NCI-H226 (cell line): ENCODE measurements at places on chromosomes 1 and 21.

DNA sequence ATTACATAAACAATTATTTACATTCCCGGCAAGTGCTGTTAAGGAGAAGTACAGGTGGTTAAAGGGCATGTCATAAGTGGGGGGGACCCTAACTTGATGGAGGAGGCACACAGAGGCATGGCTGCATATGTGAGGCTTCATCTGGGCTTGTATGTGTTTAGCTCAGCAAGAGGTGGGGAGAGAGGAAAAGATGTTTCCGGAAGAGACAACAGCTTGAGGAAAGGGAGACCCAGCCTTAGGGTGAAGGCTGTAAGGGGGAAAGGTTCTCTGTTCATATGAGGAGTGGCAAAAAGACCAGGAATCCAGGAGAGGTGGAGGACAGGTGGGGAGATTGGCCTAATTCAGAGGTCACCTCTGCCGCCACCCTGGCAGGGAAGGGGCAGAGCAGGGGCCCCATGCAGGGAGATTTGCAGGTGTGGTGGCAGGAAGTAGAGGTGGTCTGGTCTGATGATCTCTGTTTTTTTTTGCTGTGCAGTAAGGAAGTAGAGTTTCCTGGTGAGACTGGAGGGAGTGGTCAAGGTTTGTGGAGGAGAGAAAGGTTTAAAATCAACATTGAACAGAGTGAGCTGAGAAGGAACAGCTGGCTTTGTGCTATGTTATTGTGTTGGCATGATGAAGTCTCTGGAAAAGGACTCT lies 9.0 kb downstream of the TRAF5 start:
- no peak for DNase-seq

GRCh38 chr1:158112994-158113758 lies 67.5 kb upstream of the CD1D start:
- DNase-seq, result no peak

DNA sequence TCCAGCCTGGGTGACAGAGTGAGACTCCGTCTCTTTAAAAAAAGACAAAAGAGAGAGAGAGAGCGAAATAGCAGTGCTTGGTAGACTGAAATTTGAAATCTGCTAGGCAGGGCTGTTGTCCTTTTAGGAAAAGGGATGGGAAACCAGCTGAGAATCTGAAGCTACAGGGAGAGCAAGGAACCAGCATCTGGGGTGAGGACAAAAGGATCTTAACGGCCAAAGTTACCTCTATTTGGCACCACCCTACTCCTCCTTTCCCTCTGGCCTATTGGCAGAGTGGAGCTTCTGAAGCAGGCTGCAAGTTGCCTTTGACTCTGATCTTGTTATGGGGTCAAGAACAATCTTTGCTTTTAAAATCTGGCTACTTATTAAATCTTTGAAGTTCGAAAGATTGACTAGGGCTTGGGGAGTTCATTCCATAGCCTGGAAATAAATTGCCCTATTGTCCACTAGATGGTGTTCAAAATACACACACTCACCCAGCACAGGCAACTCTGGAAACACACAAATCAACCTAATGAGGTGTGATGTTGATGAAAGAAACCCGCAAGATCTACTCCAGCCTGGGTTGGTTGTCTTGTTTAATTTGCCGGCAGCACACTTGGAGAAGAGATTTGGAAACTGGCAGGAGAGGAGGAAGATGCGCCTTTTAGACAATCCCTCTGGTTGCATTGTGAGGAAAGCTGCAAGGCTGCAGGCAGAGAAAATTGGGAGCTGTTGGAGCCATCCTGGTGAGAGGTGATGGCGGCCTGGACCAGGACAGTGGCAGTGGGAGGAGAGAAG lies 16.5 kb upstream of the PARP1 start:
- DNase-seq, result no peak

DNA sequence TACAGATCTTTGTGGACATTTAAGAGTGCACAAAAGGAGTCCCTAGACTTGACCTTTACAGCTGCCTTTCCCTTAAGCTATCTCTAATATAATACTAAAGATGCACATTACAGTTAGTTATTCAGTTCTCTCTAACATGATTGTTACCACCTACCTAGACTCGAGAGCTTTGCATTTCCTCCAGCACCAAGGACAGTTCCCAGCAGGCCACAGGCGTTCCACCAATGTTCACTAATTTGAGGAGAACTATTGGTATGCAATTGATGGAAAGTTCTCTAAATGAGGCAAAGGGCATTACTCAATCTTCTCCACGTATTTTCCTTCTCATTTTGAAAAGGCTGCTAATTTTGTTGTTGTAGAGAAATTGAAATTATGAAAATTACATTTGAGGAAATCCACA lies 5.4 kb upstream of the NTNG1 start:
- DNase-seq, result peak; percentile 46

DNA sequence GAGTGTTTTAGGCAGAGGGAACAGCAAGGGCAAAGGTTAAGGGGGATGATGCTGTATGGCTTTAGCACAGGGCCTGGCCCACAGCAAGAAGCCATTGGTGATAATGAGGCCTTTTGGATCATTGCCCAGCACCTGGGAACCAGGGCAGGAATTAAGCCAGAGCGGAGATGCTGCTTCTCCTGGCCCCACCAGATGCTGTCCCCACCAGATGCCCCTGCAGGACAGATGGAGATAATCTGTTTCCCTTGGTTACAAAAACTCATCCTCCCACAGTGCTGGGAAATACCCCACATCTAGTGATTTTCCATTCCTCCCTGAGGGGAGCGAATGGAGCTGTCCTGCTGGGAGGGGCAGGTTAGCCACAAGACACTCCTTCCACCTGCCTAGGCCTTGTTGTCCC lies 18.8 kb downstream of the OPRD1 start:
- DNase-seq, result no peak

DNA sequence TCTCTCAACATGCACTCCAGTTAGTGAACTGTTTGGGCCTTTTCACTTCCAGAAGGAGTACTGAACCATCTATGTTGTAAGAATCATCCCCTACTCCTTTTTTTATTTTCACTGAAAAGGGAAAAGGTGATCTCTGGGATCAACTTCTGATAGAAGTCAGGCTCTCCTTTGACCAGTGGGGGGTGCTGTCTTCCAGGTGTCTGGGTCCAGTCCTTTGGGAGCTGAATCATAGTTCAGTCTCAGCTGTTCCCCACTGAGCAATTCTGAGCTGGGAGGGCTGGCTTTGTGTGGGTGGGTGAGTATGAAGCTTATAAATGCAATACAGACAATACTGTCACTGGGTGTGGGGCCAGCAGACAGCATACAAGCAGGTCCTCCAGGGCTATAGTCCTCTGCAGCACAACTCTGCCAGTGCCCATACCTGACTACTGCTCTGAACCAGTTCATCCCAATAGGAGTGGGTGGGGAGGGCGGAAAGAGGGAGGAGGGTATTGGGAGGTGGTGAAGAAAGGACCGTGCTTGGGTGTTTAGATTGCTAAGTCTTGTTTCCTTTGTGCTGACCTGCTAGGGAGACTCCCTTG lies 12.5 kb upstream of the SARS1 start:
- peak; percentile 51 for DNase-seq

DNA sequence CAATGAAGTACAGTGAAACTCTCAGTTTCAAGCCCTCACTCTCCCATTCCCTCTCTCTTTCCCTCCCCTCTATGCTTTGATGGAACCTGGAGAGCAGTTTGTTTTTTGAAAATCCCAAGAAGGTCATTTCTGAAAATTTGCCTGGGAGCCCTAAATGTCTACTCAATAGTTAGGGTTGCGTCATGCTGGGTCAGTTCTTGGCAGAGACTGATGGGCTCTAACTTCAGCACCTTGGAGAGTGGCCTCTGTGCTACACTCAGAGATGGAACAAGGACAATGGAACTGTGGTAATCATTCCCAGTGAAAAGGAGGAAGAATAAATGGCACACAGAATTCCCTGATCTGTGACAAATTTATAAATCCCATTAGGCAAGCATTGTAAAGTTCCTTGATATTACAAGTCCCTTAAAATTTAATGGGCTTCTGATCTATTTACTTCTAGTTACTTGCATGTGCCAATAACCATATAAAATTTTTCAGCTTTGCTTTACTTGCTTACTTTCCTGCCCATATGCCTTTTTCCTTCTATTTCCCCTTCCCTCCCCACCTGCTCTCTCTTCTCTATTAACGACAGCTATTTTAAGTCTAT lies 182.9 kb upstream of the KCND3 start:
- peak; percentile 51 for DNase-seq

DNA sequence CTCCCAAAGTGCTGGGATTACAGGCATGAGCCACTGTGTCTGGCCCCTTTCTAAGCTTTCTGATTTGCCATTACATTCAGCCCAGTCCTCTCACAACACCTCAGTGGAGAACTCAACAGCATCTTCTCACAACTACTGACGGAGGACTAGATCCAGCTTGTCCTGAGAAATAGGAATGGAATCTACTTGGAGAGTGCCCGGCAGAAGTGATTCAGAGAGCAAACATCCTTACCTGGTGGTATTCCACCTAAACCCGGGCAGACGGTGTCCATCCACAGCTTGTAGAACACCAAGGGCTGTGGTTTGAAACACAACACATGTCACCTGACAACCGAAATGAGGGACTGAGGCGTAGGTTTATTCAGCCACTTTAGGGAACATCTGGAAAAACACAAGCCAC lies 28.8 kb upstream of the CCSAP start:
- DNase-seq, result no peak

DNA sequence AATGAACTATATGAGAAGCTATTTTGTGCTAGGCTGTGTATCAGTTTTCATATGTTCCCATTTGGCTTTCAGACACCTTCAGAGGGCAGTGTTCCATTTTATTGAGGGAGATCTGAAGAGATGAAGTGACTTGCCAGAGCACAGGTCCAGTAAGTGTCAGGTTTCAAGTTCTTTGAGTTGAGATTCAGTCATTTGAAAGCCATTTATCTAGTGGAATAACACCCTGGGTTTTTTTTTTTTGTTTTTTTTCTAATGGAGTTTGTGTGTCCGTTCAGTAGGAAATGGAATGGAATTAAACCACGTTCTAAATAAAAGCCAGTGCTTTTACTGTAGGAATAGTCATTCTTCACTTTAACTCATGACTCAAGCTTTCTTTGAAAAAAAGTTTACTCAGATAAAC lies 652.9 kb upstream of the USP24 start:
- DNase-seq, result no peak

GRCh38 chr21:26041431-26042180 lies 129.0 kb downstream of the APP start:
- DNase-seq, result no peak

DNA sequence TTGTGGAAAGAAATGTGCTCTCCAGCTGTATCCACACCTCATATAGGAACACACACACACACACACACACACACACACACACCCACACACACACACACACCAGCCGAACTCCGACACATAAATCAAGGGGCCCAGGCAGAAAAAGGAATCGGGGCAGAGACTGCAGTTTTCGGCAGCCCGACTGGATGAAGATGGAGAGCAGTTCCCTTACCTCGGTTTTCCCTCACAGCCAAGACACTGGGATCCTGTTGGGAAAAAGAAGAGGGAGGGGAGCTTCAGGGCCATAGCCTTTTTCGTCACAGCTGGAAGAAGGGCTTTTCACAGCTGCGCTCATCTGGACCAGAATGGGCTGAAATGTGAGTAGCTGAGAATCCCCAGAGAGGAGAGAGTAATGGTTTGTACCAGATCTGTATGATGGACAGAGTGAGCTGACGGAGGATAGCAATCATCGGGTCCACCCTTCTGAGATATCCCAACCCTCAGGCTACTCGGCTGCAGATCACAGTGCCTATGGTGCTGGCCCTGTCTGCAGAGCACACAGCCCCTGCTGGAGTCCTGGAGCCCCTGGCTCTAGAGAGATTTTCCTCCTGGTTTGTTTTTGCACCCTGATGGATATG lies 37.7 kb downstream of the PIK3C2B start:
- no peak for DNase-seq

DNA sequence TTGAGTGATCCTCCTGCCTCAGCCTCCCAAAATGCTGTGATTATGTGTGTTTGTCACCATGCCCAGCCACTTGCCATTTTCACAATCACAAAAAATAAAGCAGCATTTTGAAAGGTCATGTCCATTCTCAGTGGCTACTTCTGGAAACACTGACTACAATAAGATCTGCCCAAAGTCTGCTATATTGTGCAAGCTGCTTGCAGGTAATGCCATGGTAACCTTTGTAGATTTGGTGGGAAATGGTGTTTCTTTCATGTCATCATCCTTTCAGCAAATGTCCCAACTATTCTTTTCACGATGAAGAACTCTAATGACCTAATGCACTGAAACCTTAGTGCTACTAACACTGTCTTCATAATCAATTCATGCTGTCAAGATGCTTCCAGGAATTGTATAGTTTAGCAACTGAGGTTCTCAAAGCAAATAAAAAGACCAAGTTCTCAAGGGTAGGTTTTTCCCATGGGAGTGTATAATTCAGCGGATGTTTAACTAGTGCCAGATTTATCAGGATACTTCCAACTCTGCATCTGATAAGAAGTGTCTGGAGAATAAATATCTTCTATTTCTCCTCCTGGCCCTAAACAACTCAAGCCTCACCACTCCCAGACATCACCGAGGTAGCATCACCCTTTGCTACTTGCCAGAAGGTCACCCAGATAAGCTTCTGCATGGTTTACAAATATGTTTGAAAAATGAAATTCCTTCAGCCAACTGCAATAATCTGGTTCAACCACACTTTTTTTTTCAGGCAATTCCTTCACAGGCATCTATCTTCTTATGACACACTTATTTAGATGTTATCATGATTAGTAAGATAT lies 132.0 kb upstream of the ZC3H11B start:
- DNase-seq, result peak; percentile 1

DNA sequence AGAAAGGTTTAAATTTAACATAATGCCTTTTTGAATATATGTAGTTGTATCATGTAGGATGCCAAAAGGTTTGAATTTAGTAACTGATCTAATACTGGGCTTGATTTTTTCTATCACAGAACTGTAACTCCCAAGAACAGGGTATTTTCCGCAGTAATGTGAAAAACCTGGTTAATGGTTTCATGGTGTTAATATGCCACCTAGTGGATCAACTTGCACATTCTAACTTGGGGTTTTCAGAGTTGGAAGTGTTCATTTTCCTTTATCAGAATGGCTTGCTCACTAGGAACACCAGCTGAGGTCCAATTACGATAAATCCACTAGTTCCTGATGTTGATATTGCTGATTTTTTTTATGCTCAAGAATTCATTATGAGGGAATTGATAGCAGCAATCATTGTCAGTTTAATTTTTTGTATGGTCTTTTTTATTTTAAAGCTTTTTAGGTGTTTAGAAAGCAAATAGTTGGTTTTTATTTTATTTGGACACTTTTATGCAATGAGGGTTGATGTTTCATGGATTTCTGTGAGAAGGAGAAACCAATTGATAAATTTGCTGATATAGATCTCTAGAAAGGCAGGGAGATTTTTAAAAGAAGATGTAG lies 157.2 kb downstream of the PLA2G4A start:
- DNase-seq, result peak; percentile 14

- no peak for DNase-seq
Observed at GRCh38 chr1:20028125-20028524, 41.9 kb upstream of the PLA2G5 start.

- no peak for DNase-seq
Observed at GRCh38 chr1:24052220-24052619, 59.7 kb downstream of the MYOM3 start.

DNA sequence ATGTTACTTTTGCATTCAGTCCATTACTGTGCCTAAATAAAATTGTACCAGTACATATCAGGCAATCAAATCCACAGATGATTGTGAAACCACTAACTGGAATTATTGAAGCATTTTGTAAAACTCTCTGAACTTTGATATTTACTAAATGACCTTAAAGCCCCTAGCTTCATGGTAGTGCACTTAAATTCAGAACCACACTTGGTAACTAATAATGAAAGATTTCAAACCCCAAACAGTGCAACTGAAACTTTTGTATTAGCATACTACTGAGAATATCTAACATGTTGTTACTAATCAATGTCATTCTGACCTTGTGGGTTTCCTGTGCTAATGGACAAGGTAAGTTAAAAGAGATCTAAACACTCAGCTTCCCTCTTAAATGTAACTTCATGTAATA lies at the start of gene CFHR3:
CFHR3 (plus strand) TSS at position 238 of the 400 bp plus-strand sequence; CDS start at position 285, 47 bp downstream.
- no peak for DNase-seq

- no peak for DNase-seq
Observed at GRCh38 chr1:97826820-97827219, 94.0 kb downstream of the DPYD start.
